ENCODE measurements at places on chromosomes 7 and 10.

GRCh38 chr10:103692952-103693811 is 162.2 kb downstream of the SH3PXD2A start:
- peak; percentile 61 for DNase-seq

- DNase-seq = no peak
These were observed 35.3 kb downstream of the AGAP3 start for GRCh38 chr7:151121380-151122170.

GRCh38 chr7:27944643-27945042 is 204.7 kb downstream of the TAX1BP1 start:
- no peak for DNase-seq

DNA sequence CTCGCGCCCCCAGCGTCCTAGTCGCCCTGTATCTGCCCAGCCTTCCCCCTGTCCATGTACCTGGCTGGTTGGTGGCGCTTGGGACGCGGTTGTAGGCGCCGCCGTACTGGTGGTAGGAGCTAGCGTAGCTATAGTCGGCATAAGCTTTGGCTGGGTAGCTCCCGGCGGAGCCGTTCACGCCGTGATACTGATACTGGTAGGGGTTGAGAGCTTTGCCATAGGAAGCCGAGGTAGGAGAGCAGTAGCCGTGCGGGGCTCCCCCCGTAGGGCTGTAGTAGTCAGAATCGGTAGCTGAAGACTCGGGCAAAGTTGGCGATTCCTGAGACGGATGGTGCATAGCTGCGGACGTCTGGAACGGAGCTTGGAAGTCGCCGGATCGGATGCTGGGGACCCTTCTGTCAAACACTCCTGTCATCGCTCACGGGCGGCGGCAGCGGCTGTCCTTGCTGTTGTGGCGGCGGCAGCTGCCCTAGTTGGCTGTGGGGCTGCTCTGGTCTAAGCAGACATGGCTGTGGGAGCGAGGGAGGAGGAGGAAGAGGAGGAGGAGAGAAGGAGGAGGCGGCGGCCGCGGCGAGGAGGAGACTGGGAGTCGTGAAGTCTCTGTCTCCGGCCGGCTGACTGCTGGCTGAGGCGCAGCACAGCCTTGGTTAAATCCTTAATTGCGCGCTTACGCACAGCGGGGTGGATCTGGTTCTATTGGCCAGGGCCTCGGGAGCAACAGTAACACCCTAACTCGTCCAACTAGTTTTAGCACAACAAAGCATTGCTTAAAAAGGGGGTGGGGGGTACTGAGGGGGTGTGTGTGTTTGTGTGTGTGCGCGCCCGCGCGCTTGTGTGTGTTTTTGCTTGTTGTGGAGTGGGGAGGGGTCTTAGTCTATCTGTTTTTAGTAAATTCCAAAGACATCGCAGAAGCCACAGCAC is at the start of gene DLX5:
DLX5 (minus strand) TSS at position 623 of the 921 bp plus-strand sequence; CDS start at position 415, 208 bp downstream.
- DNase-seq = peak; percentile 65

- DNase-seq = no peak
These were observed 18.3 kb downstream of the C7orf25 start for GRCh38 chr7:42893346-42894240.

- DNase-seq = no peak
These were observed 23.1 kb downstream of the KDM7A start for GRCh38 chr7:140153666-140154161.

DNA sequence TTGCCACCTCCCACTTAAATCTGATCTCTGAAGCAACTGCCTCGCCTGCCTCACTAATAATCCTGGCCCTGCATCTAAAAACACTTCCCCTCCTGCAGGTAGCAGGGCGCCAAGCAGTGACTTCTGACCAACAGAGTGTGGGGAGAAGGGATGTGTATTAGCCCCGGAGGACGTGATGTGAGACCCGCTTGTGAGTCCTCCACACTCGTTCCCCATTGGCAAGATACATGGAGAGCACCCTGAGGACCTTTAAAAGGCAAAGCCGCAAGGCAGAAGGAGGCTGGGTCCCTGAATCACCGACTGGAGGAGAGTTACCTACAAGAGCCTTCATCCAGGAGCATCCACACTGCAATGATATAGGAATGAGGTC is 6.1 kb upstream of the PILRA start:
- DNase-seq = no peak
